Hematopoietic multipotent progenitor cell treated with erythropoietin and hydrocortisone succinate and interleukin-3 and kit ligand, for 8 days (in vitro differentiated cells): ENCODE measurements at places on chromosomes 3 and 15.

DNA sequence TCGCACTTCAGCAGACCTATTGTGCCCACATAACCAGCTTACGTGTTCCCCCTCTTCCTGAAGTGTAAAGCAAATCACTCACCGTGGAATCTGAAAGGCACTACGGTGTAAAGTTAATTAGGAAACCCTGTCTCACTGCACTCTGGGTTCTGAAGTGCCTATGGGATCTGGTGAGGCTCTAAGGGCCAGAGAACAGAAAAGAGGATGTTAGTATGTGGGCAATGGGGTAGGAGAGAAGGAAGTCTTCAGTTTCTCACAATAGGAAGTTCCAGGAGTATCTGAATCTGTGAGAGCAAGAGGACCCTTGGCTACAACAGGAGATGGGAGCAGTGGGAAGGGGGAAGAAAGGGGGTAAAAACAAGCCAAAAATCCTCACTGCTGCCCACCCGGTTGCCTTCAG is 71.4 kb downstream of the ITGB5 start:
- DNase-seq: no peak

DNA sequence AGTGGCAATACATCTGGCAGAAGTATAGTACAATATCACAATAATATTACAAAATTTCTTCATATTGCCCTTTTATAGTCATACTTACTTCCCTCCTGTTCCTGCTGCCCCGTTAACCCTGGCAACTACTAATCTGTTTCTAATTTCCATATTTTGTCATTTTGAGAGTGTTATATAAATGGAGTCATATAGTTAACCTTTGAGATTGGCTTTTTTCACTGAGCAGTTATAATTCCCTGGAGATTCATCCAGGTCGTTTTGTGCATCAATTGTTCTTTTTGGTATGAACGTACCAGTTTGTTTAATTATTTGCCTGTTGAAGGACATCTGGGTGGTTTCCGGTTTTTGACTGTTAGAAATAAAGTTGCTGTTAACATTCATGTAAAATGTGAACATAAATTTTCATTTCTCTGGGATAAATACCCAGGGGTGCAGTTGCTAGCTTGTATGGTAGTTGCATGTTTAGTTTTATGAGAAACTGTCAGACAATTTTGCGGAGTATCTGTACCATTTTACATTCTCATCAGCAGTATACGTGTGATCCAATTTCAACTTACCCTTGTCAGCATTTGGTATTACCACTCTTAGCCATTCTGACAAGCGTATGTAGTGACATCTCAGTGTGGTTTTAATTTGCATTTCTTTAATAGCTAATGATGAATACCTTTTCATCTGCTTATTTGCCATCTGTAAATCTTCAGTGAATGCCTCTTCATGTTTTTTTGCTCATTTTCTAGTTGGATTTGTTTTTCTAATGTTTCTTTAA is 32.2 kb upstream of the IL20RB start:
- no peak for DNase-seq

DNA sequence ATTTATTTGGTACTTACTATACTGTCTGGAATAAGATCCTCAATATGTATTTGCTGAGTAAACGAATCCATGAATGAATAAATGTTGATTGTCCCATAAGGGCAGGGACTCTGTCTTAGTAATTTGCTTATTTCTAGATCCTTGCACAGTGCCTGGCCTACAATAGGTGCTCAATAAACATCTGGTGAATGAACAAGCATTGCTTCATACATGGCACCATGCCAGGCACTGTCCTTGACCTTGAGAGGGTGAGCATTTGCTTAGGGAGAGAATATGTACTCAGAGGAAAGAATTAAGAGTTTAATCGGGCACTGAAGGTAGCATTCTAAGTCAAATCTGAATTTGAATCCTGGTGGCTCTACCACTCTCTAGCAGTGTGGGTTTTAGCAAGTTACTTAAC is 282.1 kb downstream of the THSD4 start:
- DNase-seq: no peak

DNA sequence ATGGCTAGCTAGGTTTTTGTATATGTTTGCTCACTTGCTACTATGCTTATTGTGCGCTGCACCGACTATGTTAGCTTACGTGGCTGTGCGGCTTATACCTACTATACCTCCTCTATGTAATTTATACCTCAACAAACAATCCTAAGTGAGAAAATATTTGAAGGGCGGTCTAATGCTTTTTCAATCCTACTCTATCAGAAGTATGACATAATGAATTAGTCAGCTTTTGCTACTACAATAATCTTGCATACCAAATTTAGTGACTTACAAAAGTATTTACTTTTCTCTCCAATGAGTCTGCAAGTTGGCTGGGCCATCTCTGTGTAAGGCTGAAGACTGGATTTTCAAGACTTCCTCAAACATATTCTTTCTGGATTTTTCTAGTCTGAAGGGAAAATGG is 391.2 kb upstream of the NECTIN3 start:
- no peak for DNase-seq

DNA sequence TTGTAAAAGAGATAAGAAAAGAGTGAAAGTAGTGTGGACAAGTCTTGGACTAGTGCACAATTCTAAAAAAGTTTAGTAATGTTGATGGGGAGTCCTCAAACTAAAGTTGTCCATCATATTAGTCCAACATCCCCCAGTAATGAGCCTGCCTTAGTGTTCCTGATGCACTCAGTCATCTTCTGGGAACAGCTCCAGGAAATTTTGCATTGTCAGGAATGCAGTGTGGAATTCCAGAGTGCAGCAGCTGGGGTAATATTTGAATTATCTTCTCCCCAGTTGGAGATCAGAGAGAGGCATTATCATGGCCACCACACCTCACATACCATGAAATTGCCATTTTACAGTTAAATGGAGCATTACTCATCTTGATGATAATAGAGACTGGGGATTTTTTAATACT is 528.8 kb upstream of the NAALADL2 start:
- no peak for DNase-seq

- DNase-seq: no peak
Observed at GRCh38 chr3:183699238-183699947, 1.8 kb downstream of the YEATS2 start.

DNA sequence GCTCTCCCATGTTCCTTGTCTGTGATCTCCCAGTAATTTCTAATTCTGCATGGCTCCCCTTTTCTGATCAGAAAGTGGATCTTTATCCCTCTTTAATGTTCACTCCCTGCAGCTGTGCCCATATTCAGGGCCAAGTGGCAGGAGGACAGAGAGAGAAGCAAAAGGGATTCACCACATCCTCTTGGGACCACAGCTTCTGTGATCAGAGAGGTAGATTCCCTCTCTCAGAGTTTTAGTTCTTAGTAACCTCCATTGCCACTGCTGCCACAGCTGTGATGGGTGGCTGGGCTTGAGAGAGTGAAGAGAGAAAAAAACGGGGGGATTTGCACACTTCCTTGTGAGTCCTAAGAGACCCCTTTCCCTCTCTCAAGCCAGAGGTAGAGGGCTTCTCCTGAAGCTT is 49.2 kb downstream of the GLCE start:
- DNase-seq: no peak

GRCh38 chr3:37029516-37030163 is 36.3 kb downstream of the MLH1 start:
- DNase-seq: no peak

DNA sequence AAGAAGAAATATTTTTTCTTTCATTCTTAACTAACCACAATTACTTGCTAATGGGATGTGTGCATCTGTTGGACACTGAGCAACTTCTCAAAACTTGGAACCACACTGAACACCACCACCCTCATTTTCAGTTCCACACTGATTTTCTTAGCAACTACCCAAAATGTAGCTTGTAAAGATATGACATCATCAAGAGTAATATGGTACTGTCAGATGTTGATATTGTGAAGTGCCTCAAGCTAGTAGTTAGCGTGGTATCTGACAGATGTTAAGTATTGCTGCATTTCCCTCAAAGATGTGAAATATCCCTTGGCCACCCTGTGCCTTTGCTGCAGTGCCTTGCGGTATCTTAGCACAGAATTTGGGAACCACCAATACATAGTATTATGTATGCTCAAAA is 9.3 kb downstream of the RFTN1 start:
- DNase-seq: no peak

GRCh38 chr3:194675680-194676079 is 3.7 kb upstream of the LSG1 start:
- DNase-seq: no peak

GRCh38 chr3:67647390-67647878 is 7.0 kb downstream of the SUCLG2 start:
- DNase-seq: no peak

DNA sequence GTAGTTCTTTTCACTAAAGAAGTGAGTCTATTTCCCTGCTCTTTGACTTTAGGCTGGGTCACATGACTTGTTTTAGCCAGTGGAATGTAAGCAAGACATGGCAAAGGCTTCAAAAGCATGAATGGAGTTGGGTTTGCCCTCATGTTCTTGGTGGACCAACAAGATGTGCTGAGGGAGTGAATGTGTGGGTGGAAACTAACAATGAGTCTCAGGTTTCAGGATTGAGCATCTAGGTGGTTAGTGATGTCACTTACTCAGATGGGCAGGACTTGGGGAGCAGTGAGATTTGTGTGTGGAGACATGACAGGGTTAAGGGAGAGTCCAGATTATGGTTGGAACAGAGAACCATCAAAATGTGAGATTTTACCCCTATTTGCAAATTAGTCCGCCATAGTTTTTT is 181.4 kb upstream of the UBE2E1 start:
- DNase-seq: no peak

GRCh38 chr3:182608832-182609231 is 184.5 kb upstream of the ATP11B start:
- no peak for DNase-seq

DNA sequence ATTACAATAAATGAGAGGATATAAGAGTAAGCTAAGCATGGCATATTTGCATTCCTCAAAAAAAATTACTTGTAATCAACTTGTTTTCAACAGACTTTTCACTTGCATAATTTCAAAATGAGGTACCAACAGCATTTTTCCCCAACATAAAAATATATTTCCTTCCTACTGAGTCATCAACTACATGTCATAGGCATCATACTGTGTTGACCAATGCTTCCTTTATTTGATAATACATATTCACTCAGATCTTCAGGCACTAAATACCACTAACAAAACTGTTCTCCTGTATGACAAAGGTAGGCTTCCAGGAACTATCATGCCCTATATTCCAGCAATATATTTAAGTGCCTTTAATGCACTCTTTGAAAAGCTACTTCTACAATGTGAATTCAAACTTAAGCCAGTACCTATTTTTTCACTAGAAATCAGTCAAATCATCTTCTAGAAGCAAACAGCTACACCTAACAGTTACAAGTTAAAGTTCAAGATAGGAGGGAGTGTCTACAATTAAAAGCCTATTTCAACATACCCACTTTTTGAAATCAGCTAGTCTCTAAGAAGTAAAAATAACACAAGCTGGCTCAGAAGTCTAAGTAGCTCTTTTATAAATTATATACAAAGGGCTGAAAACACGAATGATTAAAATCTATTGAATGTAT is 11.3 kb downstream of the ADAM10 start:
- no peak for DNase-seq

- no peak for DNase-seq
Observed at GRCh38 chr15:67850994-67851571, 11.2 kb upstream of the RNU6-1 start.

- DNase-seq: no peak
Observed at GRCh38 chr3:150101016-150101415, 130.3 kb upstream of the PFN2 start.

DNA sequence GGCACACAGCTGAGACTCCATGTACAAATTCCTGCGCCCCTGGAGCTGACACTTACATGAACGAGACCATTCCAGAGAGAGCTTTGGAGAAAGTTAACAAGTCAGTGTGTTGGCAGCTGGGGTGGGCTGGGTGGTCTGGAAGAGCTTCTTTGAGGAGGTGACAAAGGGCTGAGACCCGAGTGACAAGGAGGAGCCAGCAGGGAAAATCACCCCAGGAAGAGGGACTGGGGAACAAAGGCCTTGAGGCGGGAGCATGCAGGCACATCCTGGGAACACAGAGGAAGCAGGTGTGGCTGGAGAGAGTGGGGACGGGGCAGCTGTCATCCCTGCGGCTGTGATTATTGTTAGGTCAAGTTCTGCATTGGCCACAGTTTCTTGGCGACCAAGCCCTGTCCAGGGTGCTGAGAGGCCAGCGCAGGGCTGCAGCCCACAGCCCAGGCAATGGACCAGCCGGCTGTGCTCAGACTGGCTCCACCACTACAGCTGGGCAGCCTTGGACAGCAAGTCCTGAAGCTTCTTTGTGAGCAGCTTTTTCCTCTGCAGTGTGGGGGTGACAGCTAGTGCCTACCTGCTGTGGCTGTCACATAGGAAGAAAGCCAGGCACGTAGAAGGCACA is 34.2 kb upstream of the PRR23E start:
- DNase-seq: no peak

DNA sequence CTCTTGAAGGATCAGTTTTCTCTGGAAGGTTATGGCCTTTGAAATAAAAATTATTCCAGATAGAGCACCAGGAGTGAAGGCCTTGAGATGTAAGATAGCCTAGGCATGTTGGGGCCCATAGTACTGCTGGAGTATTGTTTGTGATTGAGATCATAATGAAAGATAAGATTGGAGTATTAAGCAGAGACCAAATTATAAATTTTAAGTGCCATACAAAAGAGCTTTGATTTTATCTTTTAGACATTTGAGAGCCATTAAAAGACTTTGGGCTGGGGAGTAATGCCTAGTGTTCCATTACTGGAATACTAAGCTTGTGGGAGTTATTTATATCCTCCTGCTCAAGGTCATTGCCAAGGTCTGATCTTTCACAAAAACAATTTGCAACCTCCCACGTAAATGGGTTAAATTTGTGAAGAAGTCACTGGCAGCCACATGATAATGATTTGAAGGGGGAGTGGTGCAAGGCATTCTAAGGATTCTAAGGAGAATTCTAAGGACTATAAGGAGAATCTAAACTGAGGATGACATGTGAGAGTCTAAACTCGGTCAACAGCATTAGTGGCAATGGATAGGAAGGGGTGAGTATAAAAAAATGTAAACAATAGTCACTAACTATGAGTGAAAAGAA is 12.8 kb downstream of the ELL3 start:
- no peak for DNase-seq

DNA sequence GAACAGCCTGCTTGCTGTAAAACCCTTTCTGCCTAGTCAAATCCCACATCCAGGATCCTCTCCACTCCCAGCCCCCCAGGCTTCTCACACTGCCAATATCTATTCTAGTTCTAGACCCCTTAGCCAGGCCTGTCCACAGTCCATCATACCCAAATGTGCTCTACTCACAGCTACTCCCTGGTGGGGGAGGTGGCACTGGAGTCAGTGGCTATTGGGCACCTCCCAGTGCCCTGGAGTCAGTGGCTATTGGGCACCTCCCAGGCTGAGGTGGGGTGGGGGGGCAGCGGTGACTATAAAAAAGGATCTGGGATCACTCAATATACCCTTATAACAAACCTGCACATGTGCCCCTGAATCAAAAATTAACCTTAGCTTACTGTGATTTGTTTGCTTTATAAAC is 773 bp upstream of the DISP2 start:
- no peak for DNase-seq

GRCh38 chr15:31822463-31822862 is 207.9 kb upstream of the CHRNA7 start:
- no peak for DNase-seq
